ENCODE measurements at places on chromosomes 5 and 9.

DNA sequence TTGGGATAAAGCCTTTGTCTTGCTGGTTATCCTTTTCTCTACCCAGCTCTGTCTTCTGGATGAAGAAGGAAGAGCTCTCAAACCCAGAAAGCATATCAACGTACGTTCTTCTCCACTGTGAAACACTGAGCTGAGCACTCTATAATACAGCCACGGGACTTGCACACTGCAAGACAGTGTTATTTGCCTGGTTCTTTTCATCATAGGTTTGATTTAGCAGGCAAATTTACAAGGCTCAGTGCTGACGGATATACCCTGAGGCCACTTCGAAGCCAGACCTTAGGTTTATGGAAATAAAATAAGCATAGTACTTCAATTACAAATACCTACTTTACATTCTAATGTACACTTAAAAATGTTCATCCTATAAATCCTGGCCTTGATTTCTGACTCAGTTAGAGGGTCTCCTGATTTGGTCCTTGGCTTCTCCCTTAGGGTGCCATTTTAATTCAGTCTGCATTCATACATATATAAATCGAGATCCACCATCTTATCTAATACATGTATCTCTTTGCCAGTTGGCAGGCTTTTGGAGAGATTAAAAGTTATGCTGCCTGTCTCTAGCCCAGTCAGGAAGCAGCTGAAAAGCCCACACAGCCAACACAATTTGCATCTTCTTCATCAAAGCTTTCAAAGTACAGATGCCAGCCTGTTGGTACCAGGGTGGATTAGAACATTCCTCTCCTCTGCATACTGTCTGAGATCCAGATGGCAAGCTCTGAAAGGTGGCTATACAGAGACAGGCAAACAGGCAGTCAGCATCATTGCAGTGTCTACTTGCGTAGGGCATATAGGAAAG, 194.4 kb downstream of the DEPDC1B start:
- no peak for DNase-seq

- no peak for DNase-seq
Observed at GRCh38 chr9:137482094-137482781, 23.1 kb upstream of the NSMF start.

DNA sequence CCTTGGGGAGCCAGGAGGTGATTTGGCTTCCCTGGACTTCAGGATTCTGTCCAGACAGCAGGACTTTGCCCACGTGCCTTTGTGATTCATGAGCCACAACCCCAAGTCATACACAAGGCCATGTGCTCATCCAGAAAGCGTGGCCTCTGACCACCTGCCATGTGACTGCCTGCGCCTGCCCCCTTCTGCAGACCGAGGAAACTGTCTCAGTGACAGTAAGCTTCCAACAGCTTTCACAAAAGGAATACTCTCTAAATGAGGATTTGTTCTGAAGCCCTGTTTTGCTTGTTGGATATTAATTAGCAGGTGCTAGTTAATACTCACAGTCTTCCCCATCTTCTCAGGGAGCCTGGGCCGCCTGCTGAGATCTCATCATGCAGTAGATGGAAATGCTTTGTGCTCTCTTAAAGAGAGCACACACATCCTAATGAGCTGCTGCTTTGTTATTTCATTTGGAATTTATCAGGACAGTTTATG, 36.9 kb upstream of the ANGPTL2 start:
- peak; percentile 76 for DNase-seq

DNA sequence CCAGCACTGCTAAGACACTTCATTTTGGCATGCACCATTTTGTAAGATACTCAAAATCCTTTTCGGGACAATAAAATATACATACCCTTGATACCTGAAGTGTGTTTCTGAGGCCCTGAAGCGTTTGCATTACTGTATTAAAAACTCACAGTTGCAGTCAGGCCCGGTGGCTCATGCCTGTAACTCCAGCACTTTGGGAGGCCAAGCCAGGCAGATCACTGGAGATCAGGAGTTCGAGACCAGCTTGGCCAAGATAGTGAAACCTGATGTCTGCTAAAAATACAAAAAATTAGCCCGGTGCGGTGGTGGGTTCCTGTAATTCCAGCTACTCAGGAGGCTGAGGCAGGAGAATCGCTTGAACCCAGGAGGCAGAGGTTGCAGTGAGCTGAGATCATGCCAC, 2.5 kb upstream of the EIF4EBP3 start:
- DNase-seq = no peak

DNA sequence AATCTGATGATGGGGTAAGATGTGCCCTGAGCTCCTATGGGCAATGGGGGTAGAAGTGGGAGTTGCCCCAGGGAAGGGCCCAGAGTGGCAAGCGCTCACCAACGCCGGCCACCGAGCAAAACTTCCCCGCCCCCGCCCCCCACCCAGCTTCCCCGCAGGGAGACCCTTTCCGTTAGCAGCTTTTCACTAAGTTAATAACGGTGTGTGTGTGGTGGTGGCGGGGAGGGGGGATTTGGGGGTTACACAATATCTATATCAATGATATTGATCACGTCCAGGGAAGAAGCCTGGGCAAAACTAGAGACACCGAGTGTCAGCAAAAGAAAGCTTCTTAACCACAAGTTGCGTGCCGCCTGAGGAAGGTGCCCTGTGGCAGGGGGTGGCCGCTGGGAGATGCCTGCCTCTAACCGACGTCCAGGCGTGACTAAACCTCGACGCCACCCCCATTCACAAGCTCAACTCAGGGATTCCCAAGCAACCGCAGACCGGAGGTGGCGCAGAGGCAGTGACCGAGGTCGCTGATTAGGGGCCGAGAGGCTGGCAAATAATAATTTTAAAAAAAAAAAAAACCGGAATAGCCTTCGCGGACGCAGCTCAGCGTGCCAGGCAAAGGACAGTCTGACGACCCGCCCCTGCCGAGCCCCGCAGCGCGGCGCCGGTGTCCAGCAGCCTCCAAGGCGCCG, 222.6 kb downstream of the MEF2C start:
- no peak for DNase-seq

- DNase-seq = no peak
Observed at GRCh38 chr9:16445141-16445920, 425.1 kb downstream of the BNC2 start.

GRCh38 chr5:102798104-102798785, 43.1 kb downstream of the PAM start:
- no peak for DNase-seq

DNA sequence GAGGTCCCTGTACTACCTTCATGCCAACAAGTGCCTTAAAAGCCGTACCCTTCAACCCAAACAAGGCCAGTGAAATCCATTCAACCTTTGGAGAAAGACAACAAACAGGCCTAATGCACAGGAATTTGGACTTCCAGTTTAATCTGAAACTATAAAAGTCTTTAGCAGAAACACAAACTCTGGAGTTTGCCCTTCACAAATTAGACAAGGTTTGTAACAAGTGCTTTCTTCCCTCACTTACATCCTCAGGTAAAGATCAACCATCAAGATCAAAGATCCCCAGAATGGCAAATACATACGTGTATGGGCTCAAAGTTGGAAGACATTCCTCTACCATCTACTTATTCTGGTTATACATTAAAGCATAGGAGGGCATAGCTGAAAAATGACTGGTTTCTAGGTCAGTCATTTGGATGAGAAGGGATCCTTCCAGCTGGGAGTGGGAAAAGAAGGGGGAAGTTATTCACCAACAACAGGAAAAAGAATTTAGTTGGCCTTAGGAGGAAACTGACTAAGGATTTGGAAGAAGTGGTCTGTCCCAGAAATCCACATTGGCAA, 2.0 kb downstream of the DAB2 start:
- peak; percentile 12 for DNase-seq

DNA sequence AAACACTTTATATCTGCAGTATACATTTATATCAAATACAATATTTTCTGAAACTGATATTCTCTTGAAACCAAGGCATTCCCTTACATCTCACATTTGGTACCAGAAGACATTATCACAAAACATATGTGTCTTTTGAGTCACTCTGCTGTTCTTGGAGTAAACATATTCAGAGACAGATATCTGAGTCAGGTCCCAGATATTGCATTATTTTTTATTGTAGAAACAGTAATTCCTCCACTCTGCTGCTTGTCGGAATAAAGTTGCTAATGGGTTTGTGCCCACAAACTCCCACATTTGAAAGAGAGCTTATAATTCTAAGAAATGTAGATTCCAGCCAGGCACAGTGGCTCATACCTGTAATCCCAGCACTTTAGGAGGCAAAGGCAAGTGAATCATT, 261.1 kb upstream of the DAPK1 start:
- no peak for DNase-seq

DNA sequence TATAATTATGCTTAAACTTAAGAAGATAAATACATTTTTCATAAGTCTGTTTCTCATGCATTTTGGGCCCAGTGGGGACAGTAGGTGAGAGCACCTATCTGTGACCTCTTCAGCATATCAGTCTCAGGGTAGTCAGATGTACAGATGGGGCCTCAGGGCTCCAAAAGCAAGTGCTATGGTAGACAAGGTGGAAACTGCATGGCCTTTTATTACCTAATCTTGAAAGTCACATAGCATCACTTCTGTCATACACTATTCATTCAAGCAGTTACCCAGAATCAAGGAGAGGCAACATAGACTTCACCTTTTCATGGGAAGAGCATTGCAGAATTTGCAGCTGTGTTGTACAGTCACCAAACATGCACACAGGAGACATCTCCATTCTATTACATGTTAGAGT, 94.8 kb downstream of the SV2C start:
- DNase-seq = no peak

DNA sequence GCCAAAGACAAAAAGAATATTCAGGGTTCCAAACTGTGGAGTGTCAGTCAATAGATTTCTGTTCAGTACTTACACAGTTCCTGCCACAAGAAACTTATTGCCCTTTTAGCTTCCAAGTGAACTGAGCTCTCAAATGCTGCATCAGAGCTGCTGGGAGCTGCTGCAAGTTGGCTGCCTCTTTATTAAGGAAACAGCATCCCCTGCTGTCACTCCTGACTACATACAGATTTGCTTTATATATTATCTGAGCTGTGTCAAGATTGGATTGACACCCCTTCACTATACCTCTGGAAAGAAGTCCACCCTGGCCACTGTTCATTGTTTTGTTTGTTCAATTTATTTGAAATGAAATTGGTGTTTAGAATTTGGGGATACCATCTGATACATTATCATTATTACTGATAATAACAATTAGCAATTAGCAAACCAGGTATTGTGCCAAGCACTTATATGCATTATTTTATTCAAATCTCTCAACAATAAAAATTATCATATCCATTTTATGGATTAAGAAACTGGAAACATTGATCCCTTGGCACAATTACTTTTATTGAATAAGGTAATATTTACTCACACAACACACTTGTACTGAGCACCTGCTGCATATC, 16.4 kb upstream of the C5orf58 start:
- peak; percentile 14 for DNase-seq

GRCh38 chr5:58135571-58136335, 324.1 kb downstream of the PLK2 start:
- DNase-seq = no peak

DNA sequence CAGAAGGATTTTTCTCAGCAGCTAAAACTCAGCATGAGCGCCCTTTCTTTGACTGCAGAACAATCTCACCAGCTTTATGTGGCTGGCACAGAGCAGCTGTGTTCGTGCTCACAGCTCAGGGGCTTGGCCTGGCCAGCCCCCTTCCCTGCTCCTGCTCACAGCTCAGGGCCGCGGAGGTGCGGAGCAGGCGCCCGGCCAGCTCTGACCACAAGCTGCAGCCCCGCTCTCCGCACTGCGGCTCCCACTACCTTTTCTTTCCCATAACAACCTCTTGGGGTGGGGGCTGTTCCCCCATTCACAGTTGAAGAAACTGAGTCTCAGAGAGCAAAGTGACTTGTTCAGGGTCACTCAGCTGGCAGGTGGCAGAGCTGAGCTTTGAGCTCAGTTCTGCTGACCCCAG, 34.0 kb upstream of the PHYKPL start:
- DNase-seq = no peak

- DNase-seq = no peak
Observed at GRCh38 chr9:104969116-104969515, 41.2 kb upstream of the ABCA1 start.

DNA sequence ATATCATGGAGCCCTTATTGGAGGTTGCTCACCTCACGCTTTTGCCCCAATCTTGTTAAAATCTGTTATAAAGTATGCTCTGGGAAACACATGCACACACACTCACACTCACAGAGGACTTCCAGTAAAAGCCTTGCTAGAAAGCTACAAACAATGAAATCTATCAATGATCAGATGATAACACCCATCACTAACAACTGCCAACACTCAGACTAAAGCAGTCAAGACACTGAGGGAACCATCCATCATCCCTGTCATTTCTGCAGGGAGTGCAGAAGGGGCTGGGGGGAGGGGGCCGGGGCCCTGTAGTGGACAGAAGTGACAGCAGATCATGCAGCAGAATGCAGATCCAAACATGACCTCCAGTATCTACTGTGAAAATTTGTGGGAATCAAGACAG, 179.1 kb downstream of the AOPEP start:
- DNase-seq = no peak

GRCh38 chr9:26244661-26245451, 566.6 kb upstream of the TUSC1 start:
- no peak for DNase-seq

DNA sequence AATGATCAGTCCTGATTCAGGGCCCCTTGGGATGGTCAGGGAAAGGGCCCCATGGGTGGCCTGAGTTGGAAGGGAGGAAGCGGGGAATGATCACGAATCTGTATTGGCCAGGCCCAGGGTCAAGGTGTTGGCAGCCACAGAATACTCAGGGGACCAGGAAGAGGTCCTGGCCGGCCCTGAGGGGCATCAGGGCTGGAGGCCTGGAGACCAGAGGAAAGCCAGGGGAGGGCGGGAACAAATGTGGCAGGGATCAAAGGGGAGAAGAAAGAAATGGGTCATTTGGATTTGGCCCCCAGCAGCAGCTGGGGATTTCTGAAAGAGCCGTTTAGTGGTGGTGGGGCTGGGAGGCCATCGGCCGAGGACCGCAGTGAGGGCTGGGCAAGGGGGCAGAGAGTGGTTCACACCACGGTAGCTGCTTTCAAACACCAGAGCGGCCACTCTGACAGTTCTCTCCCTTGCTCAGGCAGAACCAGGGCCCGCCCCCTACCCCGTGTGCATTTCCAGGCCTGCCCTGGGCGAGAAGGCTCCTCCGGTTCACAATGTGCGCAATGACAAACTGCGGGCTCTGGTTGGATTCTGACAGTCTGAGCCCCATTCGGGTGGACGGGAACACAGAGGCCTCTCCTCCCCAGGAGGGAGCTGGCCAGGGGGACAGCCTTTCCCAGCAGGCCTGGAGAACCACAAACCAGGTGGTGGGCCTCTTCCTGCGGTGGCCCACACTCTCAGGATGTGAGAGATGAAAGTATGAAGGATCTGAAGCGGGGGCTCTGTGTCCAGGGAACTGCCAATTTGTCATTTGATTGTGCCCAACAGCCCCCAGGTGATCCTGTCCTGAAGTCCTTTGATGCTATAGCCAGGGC, 220.3 kb upstream of the IER5L start:
- DNase-seq = no peak

DNA sequence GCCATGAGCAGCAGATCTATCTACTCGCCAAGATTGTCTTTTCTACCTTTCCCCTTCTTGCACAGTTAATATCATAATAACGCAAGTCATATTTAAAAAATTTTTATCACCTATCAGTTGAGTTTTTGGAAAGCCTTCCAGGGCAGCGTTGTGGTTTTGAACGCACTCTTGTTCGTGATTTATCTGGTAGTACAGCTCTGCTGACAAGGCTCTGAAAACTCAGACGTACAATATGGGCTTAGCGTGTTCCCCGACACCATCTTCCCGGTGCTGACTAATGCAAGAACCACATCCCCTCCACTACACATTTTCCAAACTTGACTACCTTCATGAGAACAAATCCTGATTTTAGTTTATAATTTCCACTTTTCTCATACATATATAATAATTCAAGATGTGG, 1.6 kb upstream of the NFIL3 start:
- DNase-seq = no peak

Data from G401 (cell line).